Astrocyte of the spinal cord (primary cell): ENCODE measurements at places on chromosomes 4 and X.

DNA sequence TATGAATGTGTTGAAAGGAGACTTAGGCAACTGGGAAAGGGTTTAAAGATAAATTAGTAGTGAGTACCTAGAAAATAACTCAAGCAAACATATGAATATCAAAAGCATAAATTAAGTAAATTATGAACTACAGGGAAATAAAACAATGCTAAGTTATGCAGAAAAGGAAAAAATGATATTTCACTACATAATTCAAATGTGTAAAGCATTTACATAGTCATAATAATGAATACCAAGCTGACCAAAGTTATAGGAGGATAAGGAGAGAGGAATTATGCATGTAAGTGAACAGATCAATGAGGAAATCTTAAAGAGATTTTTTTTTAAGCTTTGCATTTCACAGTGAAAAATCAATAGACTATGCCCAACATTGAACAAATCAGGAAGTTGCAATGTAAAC is 145.0 kb downstream of the HDX start:
- DNase-seq: no peak

- no peak for DNase-seq
Measured at GRCh38 chrX:96683997-96684338, 674 bp upstream of the DIAPH2 start.

DNA sequence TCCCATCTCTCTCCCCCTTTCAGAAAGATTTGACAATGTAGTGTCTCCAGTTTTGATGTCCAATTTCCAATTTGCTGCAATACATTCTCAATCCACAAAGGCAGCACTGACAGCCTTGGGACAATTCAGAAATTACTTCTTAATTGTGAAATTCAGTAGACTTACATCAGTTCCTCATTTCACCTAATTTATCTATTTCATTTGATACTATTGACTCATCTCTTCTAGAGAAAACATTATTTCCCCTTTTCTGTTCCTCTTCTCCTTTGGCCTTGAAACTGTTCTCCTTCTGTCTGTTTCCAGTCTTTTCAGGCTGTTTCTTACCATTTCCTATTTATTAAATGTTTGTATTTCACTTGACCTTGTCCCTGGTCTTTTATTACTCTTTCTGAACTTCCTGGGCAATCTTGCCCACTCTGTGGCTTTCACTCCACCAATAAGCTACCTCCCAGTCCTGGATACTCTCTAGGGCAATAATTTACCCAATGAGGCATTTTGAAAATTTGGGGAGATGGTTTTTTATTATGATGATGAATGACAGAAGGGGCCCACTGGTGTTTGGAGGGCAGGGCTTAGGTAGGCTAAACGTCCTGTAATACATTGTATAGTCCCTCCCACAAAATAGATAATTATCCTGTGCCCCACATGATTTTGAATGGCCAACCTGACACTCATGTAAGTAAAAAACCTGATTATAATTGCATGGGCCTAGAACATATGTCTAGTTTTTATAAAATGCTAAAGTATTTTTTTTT is 498.0 kb upstream of the BOD1L1 start:
- no peak for DNase-seq

DNA sequence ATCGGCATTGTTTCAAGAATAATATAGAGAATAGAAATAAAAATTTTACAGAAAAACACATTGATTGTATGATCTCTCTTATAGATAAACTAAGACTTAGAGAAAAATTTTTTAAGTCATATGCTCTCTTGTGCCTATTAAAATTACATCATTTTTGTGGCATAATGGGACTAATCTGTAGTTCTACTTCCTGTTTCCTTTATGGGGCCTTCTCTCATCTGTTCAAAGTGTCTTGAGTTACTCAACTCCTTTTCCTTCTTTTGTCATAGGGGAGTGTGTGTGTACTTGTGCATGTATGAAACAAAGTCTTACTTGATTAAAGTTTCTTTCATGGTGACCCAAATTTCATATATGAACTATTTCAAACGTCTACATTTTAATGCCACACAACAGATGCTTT is 1448.9 kb upstream of the TENM3 start:
- DNase-seq: no peak

- DNase-seq: no peak
Measured at GRCh38 chr4:52873191-52873590, 11.1 kb downstream of the RASL11B start.

- DNase-seq: no peak
Measured at GRCh38 chr4:110134269-110134869, 64.0 kb downstream of the ELOVL6 start.

DNA sequence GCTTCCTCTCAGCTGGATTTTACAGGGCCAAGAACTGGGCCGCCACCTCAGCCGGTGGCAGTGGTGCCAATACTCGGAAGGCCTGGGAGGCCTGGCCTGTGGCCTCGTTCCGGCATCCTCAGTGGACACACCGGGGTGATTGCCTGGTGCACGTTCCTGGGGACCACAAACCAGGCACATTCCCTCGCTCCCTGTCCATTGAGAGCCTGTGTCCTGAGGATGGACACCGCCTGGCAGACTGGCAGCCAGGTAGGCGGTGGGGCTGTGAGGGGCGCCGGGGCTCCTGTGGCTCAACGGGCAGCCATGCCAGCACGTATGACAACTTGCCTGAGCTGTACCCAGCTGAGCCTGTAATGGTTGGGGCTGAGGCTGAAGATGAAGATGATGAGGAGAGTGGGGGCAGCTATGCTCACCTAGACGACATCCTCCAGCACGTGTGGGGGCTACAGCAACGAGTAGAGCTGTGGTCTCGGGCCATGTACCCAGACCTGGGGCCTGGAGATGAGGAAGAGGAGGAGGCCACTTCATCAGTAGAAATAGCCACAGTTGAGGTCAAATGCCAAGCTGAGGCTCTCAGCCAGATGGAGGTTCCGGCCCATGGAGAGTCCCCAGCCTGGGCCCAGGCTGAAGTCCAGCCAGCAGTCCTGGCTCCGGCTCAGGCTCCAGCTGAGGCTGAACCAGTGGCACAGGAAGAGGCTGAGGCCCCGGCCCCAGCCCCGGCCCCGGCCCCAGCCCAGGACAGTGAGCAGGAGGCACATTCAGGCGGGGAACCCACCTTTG is 70.4 kb downstream of the STARD8 start:
- DNase-seq: no peak

DNA sequence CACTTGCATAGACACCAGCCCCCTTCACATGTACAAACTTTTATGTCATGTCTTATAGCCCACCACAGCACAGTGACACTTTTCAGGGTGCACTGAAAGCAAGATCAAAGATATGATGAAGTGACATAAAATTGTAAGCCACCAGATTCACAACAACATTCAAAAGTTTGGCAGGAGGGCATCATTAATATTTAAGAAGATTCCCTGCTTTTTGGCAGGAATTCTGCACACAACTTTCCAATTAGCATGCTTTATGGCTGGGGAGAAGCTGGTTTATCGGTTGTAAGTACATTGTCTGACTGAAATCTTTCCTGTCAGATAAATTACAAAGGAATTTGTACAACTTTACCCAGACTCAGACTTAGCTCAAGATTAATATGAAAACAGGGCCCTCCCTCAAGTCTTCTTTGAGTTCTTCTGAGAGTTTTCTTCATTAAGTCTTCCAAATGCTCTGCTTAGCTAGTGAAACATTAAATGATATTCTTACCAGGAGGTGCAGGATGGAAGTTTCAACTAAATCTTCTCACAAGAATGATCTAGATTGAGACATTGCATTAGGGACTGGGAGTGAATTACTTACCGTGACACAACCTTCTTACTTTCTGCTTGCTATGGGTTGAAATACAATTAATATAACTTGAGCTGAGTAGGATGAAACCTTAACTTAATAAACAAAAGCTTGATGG is 523.8 kb downstream of the PPARGC1A start:
- no peak for DNase-seq

- peak; percentile 5 for DNase-seq
Measured at GRCh38 chr4:25966171-25966570, 52.2 kb downstream of the SMIM20 start.

DNA sequence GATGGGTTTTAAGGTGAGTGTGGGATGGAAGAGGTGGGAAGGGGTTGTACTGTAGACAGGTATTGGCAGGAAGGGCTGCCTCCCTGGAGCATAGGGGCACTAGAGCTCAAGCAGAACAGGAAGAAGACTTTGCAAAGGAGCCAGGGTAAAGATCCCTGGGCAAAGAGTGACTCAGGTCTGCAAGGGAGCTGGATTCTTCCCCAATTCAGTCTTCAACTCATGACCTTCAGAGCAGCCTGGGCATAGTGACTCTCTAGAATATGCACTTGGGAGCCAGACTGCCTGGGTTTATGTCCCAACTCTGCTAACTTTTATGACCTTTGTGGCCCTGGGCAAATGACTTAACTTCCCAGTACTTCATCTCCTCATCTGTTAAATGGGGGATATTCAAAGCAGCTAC is 4.0 kb downstream of the LONRF3 start:
- no peak for DNase-seq

GRCh38 chr4:99383833-99384392 is 31.4 kb upstream of the ADH1C start:
- DNase-seq: peak; percentile 64

- no peak for DNase-seq
Measured at GRCh38 chr4:8765084-8765483, 106.6 kb downstream of the HMX1 start.

- DNase-seq: no peak
Measured at GRCh38 chrX:151704041-151704663, 8.9 kb downstream of the PRRG3 start.

GRCh38 chrX:29841750-29842149 is 373.6 kb upstream of the MAGEB2 start:
- no peak for DNase-seq

DNA sequence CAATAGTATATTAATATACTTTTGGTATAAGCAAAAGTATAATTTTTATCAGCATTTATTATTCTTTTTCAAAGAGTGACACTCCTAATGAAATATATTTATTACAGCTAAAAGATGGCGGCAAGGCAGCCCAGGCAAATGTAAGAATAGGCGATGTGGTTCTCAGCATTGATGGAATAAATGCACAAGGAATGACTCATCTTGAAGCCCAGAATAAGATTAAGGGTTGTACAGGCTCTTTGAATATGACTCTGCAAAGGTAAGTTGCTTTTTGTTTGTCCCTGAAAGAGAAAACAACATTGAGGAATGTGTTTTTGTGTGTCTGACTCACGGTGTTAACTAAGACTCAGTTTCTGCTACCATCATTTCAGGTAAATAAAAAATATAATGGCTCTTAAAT is 71.9 kb downstream of the PDLIM5 start:
- peak; percentile 55 for DNase-seq

DNA sequence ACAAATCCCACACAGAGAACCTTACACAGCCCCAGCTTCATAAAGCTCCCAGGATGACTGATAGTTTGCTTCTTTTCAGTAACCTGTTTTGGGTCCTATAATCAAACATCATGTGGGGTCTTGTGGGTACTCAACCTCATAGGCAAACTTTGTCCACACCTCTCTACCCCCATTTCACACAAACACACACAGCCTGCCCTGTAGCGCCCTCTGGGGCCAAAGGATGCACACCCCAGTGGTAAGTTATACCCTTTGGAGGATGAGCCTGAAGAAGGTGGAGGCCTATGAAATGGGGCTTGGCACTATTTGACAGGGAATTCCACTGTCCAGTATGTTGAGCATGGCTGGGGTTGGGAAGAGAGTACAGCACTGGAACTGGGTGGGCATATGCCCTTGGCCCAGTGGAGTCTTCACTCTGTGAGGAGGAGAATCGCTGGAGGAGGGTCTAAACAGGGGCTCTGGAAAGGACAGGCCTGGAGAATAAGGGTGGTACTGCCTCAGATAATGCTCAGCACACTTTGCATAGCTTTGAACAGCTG is 30.5 kb upstream of the COL25A1 start:
- no peak for DNase-seq

- no peak for DNase-seq
Measured at GRCh38 chr4:8099981-8100464, 58.6 kb downstream of the ABLIM2 start.

- no peak for DNase-seq
Measured at GRCh38 chr4:20624793-20625374, 75.4 kb upstream of the PACRGL start.

DNA sequence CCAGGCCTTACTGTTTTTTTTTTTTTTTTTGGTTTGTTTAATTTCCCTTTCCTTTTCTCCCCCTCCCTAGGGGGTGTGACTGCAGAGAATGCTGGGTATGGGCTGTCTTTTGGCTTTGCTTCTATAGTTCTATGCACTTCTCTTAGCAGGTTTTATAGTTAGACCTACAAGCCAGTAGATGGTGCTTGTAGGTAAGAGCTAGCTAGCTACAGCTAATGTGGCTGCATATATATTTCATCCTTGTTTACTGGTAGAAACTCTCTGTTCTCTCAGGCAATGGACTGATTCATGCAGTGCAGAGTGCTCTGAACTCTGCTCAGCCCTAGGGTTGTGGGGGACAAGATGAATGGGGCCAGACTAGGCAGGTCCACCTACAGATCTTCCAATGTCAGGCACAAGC is 246.4 kb downstream of the SH2D1A start:
- no peak for DNase-seq

DNA sequence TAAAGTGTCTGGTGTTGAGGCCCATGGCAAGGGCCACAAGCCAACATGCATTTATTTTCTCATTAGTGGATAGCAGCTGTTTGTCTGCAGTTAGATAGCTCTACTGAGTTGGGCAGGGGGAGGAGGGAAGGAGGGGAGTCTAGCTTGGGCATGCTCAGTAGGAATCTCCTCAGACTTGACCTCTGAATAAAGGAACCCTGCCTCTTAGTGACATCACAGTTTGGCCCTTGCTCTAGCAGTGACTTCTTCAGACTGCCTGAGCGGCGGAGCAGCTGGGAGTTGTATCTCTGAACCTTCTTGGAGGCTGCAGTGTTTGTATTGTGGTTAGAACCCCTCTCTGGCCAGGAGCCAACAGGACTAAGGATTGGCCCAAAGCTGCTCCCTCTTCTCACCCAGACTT is 57.4 kb downstream of the BCORL1 start:
- DNase-seq: no peak

GRCh38 chr4:8607603-8608481 is 15.3 kb downstream of the CPZ start:
- no peak for DNase-seq
